ENCODE measurements at places on chromosomes 1 and 21.

- DNase-seq = no peak
Observed at GRCh38 chr1:227889863-227890405, 57.8 kb downstream of the WNT9A start.

GRCh38 chr1:110321846-110322245 is 17.3 kb upstream of the RBM15 start:
- DNase-seq = no peak

GRCh38 chr1:208151728-208152598 is 92.2 kb downstream of the PLXNA2 start:
- DNase-seq = no peak

- no peak for DNase-seq
Observed at GRCh38 chr1:247843411-247843810, 1.7 kb upstream of the OR11L1 start.

DNA sequence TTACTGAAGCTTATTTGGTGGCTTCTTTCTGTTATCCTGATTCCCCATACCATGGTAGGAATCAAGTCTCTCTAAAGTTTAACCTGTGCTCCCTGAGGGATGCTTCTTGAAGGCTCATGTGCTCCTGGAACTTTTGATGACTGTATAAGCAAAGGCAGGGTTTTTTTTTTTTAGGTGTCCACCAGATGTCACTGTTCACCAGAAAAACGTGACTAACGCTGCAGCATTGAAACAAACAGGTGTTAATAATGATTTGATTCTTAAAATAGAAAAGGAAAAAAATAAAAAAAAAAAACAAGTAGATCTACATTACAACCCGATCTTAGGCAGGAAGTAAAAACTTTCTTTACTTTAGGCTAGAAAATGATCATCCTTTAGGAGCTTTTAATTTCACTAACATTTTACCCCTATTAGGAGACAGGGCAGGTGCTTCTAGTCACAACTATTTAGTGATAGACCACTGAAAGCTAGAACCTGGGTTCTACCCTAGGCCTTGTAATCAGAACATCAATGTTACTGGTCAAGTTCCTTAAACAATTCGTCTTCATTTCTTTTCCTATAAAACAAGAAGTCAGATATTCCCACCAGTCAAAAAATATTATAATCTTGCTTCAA is 223.0 kb downstream of the PLA2G4A start:
- no peak for DNase-seq

DNA sequence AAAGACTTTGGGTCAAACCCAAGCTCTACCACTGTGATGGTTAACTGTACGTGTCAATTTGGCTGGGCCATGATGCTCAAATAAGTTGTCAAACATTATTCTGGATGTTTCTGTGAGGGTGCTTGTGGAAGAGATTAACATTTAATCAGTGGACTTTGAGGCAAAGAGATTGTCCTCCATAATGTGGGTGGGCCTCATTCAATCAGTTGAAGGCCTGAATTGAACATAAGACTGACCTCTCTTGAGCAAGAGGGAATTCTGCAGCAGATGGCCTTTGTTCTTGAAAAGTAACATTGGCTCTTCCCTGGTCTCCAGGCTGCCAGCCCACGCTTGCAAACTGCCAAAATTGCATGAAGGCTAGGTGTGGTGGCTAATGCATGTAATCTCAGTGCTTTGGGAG is 94.5 kb upstream of the SPATA6 start:
- DNase-seq = no peak

- DNase-seq = no peak
Observed at GRCh38 chr1:116194568-116194967, 83.4 kb downstream of the MAB21L3 start.

DNA sequence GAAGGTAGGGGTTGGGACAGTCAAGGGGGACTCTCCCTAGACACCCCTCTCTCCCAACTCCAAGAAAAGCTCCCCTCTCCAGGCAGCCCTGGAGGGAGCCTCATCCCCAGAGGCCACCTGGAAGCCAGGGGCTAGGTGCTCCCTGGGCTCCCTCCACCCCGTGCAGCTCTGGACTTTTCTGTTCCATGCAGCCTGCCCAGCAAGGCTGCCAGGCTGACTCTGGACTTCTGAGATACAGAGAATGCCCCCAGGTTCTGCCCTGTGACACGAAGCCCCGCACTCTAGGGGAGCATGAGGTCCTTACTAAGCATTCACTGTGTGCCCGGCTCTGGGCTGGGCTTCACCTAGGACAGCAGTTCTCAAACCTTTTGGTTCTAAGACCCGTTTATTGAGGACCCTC is 10.2 kb downstream of the SYT2 start:
- DNase-seq = no peak

DNA sequence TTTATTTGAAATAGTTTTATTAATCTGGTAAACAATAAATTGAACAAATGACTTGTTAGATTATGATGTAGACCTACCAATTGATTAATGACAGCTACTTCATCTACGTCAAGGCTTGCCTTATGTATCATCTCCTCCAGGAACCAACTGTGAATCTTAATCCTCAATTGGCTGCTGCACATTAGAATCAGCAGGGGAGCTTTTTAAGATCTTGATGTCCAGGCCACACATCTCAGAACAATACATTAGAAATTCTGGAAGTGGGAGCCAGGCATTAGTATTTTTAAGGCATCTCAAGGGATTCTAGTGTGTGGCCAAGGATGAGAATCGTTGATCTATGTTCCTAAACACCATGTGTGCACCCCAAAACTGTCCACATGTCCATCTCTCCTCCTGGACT is 52.0 kb upstream of the LYPLAL1 start:
- no peak for DNase-seq

Measured in effector CD4-positive, alpha-beta T cell (primary cell).